ENCODE measurements at places on chromosomes 5 and 9.

GRCh38 chr5:25027526-25027925, 382.7 kb upstream of the CDH10 start:
- DNase-seq: no peak

- no peak for DNase-seq
Observed at GRCh38 chr9:89983411-89983810, 378.6 kb downstream of the GADD45G start.

DNA sequence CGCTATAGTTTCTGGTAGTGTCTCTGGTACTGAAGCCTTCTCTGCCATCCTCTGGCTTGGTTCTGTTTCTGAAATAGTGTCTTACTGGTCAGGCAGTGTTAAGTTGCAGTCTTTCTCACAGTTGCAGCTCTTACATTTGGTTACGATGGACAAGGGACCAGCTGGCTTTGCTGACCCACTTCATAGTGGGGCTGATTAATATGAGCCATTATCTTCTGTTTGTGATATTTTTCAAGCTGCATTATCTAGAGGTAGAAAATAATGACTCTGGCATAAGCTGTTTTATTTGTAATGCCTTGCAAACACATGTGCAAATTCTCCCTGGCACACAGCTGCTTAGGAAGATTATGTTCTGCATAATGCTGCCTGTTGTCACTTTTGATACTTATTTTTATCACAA, 199.1 kb downstream of the KDM4C start:
- no peak for DNase-seq

GRCh38 chr9:119634006-119634405, 264.8 kb upstream of the BRINP1 start:
- no peak for DNase-seq

- no peak for DNase-seq
Observed at GRCh38 chr5:141804475-141804874, 73.7 kb downstream of the PCDH1 start.

DNA sequence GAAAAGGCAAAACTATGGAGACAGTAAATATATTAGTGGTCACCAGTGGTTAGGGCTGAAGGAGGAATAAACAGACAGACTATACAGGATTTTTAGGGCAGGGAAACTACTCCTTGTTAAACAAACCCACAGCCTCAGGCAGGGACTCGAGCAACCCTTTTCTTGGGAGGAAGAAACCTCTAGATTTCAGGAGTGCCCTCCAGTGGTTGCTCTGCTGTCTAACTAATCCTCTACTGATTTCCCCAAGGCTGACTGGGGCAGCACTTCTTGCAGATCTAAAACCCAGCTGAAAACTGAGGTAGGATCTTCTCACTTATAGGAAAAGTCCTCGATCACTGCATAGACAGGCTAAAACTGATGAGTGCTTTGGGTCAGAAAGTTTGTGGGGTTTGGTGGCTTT, 176.8 kb downstream of the ISOC1 start:
- no peak for DNase-seq

DNA sequence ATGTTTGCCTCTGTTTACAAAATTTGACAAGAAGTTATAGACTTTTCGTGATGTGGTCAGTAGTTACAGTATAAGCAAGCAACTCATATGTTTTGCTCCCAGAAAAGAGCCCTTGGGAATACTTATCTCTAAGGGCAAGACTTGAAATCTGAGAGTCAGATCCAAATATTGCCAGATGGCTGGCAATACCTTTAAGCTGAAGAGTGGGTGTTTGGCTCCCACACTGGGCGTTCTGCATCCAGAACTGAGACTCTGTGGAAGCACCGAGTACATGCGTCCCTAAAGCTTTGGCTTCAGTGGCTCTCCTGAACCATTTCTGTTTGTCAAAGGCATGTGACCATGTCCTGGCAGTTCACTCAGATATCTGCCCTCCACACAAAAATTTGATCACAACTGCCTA, 194.1 kb downstream of the DCP2 start:
- no peak for DNase-seq

GRCh38 chr5:91955610-91956009, 572.5 kb upstream of the ARRDC3 start:
- DNase-seq: no peak

DNA sequence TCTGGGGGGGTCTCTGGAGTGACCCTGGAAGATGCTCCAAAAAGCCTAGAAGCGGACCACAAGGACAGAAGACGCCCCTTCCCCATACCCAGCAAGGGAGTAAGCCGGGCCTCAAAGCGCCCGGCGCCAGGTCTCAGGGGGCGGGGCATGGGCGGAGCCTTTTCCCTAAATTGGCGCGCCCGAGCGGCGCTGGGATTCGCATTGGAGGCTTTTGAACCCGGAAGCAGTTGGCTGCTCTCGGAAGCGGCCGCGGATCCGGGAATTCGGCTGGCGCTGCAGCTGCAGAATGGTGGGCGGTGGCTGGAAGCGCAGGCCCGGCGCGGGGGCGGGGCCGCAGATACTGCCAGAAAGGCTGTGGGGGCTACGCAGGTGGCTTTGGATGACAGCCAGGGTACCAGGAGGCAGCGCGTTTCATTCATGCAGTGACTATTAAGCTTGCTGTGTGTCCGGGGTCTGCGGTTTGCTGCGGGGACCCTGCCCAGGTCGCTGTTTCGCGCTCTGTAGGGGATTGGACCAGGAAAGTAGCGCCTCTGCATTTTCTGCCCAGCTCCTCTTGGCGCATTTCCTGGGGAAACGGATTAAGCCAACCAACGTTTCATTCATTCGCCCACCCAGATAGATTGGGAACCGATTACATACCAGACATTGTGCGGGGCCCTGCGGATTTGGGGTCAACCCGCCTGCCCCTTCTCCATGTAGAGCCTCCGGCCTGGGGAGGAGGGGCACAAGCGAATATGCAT, 83.0 kb upstream of the FREM1 start:
- no peak for DNase-seq

DNA sequence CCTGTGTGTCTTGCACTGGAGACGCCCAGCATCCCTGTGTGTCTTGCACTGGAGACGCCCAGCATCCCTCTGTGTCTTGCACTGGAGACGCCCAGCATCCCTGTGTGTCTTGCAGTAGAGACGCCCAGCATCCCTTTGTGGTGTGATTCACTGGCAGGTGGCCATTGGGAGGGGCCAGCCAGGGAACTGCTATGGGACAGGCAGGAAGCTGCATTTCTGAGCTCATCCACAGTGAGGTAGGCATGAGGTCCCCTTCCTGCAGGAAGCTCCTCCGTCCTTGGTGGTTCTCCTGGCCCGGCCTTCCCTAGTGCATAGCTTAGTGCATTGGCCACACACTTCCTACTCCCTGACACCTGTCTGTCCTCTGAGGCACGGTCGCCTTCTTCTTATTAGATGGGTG, 43.5 kb downstream of the IRX1 start:
- DNase-seq: no peak

GRCh38 chr9:18791074-18791473, 241.9 kb downstream of the SAXO1 start:
- no peak for DNase-seq

GRCh38 chr9:34546102-34546833, 23.5 kb upstream of the ENHO start:
- no peak for DNase-seq

DNA sequence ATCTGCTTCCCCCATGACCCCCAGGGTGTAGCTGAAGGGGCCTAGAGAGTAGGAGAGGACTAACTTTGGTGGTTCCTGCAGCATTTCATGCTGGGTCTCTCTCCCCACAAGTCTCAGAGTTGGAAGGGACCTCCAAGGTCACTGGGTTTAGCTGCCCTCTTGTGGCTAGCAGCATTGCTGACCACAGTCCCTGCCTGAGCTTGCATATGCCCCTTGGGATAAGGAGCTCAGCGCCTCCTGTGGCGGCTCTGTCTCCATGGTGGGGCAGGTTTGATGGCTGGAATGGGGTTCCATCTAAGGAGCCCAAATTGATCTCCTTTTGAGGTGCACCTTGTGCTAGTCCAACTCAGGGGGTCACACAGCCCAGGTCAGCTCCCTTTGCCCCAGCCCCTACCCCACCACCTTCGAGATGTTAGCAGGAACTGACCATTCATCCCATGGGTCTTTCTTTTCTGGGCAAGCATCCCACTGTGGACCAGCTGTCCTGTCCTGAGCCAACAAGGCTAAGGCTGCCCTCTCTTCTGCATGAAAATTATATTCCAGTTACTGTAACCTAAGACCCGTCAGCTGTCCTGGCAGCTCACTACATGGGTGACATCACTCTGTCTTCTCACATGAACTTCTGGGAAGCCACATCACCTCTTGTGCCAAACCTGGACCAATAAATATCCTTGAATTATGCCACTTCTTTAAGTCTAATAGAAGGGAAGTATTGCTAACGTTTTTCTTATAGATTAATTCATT, 196.2 kb downstream of the HSPA4 start:
- DNase-seq: no peak
